Esophagus squamous epithelium (tissue), 5 donors: ENCODE measurements at places on chromosomes 6 and 20.

DNA sequence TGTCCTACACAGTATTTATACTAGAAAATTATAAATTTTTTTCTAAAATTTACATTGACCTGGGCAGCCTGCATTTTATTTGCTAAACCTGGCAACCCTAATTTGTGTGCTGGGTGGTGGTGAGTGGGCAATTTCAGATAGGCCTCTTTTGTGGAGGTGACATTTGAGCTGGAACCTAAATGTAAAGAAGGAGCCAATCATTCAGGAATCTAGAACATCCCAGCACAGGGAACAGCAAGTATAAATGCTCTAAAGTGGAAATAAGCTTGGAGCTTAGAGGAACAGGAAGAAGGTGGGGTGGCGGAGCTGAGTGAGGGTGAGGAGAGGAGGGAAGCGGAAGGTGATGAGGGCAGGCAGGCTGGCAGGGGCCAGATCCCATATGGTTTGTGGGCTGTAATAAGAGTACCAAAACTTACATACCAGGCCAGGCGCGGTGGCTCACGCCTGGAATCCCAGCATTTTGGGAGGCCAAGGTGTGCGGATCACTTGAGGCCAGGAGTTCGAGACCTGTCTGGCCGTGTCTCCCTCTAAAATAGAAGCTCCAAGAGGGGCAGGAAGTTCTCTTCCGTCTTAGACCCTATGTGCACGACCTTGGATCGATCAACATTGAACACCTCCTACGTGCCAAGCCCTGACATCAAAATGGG is 549 bp upstream of the CSE1L start:
- DNase-seq = no peak

DNA sequence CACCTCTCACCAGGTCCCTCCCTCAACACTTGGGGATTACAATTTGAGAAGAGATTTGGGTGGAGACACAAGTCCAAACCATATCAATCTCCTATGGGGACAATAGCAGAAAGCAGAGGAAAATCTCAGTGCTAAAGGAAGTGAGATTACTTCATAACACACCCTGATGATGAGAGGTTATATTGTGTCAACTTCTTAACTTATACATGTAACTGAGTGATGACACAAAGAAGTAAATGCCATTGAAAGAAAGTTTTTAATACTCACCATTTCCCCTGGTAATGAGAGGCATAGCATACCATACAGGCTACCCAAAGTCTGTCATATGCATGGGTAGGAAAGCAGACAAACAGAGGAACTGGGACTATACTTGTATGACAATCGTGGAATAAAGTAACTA is 137.2 kb downstream of the MMUT start:
- no peak for DNase-seq

DNA sequence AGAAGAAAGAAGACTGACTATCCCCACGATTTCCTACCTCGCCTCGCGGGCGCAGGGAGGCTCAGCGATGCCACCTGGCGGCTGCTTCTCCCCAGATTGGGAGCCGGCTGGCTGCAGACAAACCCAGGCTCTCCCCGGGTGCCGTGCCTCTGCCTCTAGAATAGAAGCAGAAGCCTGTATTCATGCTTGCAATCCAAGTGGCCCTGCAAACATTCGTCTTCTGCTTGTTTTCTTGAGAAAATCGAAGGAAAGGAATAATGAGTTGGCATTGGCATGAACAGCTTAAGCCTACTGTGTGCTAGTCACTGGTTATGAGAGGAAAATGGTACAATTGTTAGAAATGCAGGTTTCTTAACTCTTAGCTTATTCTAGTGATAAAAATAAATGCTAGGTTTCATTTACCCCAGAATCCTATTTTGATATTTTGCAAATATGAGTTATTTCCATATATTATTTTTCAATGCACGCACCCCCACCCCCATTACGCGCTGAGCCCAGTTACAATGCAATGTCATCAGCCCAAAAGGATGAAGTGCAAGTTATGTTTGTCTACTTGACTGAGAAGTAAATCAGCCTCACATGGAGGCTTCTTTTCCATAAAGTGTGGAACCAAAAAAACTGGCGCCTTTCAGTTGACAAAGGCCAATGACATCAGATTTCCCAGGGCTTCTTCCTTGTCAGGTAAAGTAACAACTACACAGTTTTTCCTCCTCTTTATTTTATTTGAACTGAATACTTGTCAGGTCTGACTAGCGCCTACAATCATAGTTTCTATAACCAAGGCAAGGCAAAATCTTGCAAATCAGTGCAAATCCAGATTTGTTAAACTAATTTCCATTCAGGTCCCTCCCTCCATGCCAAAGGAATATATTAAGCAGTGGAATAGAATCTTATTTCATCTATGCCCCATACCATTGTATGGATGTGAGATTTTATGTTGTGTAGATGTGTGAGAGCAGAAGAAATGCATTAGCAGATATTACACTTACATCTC is 3.9 kb upstream of the SOX4 start:
- DNase-seq = peak; percentile 6

- DNase-seq = no peak
Measured at GRCh38 chr6:169829786-169830185, 78.4 kb downstream of the ERMARD start.
